ENCODE measurements at places on chromosomes 1 and 21.
A peak's percentile ranks its signal among the peaks of the same experiment; 100 is the strongest.

GRCh38 chr1:42479621-42480020 is 16.5 kb downstream of the CCDC30 start:
- DNase-seq, result no peak

DNA sequence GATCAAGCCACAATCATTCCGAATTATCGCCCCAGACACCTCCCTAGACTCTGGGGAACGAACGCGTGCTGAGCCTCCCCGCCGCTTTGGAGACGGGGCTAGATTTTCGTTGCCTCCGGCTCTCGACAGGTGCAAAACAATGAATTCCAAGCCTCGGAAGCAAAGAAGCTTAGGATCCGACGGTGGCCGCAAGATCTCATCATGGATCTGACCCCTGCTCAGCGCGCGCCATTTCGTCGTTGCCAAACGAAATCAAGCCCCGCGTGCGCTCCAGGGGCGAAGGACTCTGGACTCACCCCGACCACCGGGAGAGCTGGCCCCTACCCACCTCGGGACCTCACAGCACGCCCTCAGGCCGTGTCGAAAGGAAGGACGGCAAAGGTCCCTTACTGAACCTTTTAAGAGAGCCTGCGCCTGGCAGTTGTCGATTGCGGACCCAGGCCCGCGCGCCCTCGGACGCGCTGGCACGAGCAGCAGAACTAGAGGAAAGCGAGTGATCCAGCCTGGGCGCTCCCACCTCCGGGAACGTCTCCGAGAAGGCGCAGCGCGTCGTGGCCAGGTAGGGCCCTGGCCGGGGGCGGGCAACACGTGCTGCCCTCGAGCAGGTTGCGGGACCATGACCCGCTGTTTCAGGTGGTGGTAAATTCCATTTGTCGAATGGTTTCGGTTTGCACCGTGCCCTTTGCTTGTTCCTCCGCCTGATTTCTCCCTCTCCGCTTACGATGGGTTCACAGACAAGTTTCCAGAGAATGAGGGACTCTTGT is 1.6 kb upstream of the RUNX3 start:
- DNase-seq, result no peak

GRCh38 chr1:160522622-160523345 is at the start of gene SLAMF6:
SLAMF6 (minus strand) TSS chr1:160523255; CDS start chr1:160523192, 63 bp downstream.
- no peak for DNase-seq

- DNase-seq, result no peak
These were observed 386.1 kb downstream of the SETD4 start for GRCh38 chr21:35674091-35674671.

GRCh38 chr1:202016022-202016810 is 5.8 kb downstream of the ELF3 start:
- no peak for DNase-seq

- no peak for DNase-seq
These were observed 74.6 kb upstream of the TENT5C start for GRCh38 chr1:117531222-117531621.

GRCh38 chr1:73671530-73671929 is 526.4 kb downstream of the LRRIQ3 start:
- no peak for DNase-seq

- DNase-seq, result no peak
These were observed 23.7 kb upstream of the NFIA start for GRCh38 chr1:61058483-61059245.

DNA sequence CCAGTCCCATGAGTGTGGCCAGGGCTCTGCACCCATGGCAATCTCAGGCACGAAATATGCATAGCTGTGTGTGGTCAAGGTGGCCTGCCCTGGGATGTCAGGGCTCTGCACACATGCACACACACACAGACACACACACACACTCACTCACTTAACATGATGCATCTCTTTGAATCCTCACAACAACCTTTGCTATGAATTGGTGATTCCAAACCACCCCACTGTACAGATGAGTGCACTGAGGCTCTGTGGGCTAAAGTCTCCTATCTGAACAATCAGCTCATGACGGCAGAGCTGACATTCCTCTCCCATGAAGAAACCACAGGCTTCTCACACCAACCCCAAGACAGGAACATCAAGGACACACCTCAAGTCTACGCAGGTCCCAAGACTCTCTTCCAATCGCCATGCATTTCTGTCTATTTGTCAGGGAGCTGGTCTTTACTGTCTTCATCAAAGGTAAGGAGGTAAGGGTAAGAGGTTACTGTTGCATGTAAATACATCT is 131.6 kb downstream of the ETS2 start:
- no peak for DNase-seq

- peak; percentile 99 for DNase-seq
These were observed 2.6 kb upstream of the IRF2BP2 start for GRCh38 chr1:234612352-234613127.

DNA sequence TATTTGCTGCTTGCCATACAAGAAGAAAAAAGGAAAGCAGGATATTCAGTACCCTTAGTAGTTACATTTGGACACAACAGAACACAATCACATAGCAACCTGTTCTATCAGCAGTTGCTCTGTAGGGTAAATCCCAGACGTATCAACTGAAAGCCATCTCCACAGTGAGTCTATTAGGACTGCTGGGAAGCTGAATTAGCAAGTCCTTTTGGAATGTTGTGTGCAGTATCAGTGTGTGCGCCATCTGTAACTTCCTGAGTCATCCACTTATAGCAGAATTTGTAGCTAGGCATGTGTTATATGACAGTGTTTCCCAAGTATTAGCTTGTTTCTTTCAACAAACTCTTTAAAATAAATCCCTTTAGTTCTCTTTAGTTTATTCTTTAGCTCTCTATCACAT is 21.3 kb downstream of the CCDC30 start:
- DNase-seq, result no peak

- DNase-seq, result no peak
These were observed 29.4 kb upstream of the POU3F1 start for GRCh38 chr1:38076038-38076437.

DNA sequence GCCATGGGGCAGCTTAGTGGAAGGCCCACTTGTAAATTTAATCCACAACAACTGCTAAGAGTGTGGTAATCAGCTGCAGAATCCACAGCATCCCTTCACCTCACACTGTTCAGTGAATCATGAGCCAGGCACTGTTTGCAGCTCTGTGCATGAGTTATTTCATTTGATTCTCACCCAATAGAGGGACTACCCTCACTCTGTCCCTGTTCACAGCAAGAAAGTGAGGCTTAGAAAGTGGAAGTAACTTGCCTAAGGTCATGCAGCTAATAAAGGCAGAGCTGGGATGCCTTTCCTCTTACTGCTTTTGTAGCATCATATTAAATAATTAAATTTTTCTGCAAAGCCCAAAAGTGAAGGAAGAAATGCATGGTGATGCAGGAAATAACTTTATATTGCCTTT is 346.5 kb upstream of the PLD5 start:
- DNase-seq, result no peak

DNA sequence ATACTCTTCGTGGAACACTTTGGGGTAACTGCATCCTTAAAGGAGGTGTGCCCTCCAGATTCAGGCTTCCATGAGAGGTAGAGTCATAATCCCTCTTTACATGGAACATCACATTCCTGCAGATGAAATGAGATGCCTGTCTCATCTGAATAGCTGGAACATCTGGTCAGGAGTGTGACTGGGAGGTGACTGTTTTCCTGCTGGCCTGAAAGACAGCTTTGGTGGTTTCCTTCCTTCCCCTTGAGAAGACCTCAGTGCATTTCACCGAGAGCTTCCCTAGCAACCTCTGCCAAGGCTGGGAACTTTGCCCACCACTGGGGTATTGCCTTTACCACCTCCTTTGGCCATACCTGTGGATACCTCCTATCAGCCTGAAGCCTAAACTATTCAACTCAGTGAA is 46.7 kb upstream of the GUCA2A start:
- DNase-seq, result no peak

- no peak for DNase-seq
These were observed 550.3 kb downstream of the NUF2 start for GRCh38 chr1:163872067-163872466.

- no peak for DNase-seq
These were observed 51.7 kb downstream of the PRAMEF20 start for GRCh38 chr1:13461977-13462376.

DNA sequence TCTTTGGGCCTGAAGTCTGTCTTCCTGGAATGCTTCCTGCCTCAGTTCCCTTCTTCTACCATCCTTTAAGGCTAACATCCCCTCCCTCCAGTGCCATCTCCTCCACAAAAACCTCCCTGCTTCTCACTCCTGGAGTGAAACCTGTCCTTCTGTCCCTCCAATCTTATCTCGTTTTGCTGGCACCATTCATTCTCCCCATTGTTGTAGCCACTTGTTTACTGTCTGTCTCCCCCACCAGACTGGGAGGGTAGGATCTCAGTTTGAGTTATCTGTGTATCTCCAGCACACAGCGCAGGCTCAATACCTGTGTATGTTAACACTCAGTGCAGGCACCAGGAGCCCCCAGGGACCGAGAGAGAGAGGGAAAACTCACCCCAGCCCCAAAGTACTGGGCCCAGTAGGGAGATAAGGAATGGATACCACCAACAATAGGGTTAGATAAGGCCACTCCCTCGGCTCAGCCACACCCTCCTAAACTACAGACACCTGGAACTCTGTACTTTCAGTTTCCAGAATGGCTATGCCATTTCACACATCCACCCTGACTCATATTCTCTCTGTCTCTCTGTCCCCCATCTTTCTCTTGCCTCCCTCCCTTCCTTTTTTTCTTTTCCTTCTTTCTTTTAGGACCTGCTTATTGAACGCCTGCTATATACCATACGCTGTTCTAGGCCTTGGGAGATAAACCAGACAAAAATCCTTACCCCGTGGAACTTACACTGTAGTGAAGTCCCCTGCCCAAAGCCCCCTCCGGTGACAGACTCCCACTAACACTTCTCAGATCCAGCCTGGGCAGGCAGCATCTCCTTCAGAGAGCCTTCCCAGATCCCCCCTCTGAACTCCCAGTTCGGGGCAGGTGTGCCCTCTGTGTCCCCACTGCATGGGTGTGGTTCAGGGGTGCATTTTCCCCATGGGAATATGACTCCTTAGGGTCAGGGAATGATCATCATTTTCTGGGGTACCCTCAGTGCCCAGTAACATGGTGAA is 3.3 kb upstream of the SSBP3 start:
- no peak for DNase-seq

GRCh38 chr1:223653015-223653414 is 12.5 kb downstream of the CAPN8 start:
- DNase-seq, result no peak

DNA sequence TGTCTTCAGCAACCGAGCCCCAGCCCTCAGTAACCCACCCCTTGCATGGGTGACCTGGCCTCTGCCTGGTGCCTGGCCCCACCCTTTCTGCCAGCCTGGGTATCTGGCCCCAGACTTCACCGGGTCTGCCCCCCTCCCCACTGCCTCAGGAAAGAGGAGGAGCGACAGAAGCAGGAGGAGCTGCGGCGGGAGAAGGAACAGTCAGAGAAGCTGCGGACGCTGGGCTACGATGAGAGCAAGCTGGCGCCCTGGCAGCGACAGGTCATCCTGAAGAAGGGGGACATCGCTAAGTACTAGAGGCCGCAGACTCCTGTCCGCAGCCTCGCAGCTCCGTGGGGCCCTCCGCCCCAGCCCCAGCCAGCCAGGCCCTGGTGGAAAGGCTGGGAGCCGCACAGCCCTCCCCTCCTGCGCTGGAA is 6.1 kb downstream of the TNFRSF25 start:
- no peak for DNase-seq

DNA sequence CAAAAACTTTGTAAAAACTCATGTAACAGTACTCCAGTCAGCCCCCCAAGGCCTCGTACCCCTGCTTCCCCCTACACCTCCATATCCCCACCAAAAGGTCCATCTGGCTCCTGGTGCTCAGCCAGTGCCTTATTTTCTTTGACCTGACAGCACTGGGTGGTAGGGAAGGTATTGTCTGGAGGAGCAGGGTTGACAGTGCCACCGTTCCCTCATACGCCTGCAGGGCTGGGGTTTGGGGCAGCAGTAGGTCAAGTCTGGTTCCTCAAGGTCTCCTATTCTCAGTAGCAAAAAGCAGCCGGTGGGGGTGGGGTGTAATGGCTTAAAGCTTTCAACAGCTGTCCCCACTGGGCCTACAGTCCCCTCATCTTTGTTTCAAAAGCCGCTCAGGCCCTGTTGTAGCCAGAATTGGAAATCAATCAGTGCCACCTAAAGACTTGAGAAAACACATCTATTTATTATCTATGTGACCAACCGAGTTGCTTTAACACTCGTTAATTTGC is 25.3 kb upstream of the TTF2 start:
- no peak for DNase-seq

- no peak for DNase-seq
These were observed 34.8 kb downstream of the WDR4 start for GRCh38 chr21:42844411-42845113.

DNA sequence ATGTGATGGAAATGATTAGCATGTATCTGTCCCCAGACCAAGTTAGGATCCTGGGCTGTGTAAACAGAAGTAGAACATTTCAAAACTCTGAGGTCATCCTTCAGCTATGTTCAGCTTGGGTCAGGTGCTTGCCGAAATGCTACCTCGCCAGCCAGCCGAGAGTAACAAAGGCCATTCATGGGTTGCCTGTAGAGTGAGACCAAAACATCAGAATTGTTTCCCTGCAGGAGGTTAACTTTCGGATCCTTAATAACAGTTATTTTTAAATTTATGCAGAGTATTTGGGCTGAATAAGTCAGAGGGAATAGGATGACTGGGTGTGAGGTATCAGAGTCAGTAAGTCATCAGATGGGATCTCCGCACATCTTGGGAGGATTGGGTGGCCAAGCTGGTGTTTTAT is 35.6 kb downstream of the SMYD2 start:
- DNase-seq, result no peak

DNA sequence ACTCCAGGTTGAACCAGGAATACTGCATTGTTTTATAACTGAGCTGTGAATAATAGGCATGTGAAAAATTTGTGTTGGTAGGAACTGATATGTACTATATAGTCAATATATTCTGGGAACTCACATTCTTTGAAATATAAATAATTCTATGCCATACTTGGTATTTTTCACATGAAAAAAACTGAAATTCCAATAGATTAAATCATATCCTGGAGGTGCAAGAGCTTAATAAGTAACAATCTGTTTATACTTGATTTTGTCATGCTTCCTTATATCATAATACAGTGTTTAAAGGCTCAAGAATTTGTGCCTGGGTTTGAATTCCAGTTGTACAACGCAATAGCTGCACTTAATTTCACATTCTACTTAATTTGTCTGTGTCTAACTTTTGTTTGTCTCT is 387.0 kb downstream of the USP25 start:
- DNase-seq, result no peak

DNA sequence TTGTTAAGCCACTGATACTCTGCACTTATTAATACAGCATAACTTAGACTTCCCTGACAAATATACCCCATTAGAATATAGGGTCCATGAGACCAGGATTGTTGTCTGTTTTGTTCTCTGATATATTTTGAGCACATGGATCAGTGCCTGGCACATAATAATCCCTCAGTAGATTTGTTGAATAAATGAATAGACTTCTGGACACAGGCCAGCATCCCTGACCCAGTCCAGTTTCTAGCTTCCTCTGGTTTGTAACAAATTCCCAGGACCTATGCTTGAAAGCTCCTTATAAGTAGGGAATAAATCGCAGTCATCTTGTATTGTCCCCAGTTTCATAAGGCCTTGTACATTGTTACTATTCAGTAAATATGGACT is 58.2 kb upstream of the GADD45A start:
- DNase-seq, result no peak

- DNase-seq, result no peak
These were observed 296.1 kb downstream of the PTPRC start for GRCh38 chr1:198934901-198935305.

- no peak for DNase-seq
These were observed 91.5 kb downstream of the SSBP3 start for GRCh38 chr1:54314696-54315095.

GRCh38 chr1:204280099-204280961 is 66.5 kb upstream of the GOLT1A start:
- DNase-seq, result no peak

- no peak for DNase-seq
These were observed 8.8 kb upstream of the FGR start for GRCh38 chr1:27643600-27644368.

GRCh38 chr1:199135901-199136300 is 497.1 kb downstream of the PTPRC start:
- no peak for DNase-seq
